Mesenchymal stem cell (in vitro differentiated cells and primary cell): ENCODE measurements at places on chromosomes 11 and 22.

DNA sequence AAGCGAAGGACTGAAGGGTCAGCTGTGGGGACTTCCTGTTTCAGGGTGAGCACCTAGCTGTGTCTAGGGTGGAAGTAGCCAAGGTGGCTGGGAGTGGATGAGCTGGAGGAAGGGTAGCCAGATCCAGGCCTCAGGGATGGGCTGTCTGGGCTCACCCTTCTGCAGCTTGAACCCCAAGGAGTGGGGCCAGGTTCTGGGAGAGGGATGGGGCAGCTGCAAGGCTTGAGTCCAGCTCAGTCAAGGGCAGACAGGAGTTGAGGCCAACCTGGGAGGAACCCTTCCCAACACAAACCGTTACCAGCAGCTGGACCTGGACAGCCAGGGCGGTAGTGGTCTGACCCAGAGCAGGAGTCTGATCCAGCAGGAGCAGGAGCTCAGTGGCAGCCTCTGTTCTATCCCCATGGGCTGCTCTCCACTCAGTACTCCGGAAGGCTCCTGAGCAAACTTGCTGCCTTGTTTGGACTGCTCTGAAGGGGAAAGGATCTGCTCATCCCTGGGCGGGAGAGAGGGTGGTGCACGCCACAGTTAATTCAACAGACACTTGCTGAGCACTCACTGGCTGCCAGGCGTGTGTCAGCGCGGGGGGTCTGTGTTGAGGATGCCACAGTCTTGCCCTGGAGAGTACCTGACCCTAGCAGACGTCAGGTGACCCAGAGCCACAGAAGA is 53.8 kb upstream of the THY1 start:
- no peak for DNase-seq

- DNase-seq = peak; percentile 19
These were observed 33.6 kb upstream of the TECTA start for GRCh38 chr11:121067453-121067852.

- no peak for DNase-seq
These were observed 51.7 kb downstream of the POLD3 start for GRCh38 chr11:74644081-74644480.

- DNase-seq = no peak
These were observed 147.0 kb downstream of the PAX6 start for GRCh38 chr11:31664129-31664528.

DNA sequence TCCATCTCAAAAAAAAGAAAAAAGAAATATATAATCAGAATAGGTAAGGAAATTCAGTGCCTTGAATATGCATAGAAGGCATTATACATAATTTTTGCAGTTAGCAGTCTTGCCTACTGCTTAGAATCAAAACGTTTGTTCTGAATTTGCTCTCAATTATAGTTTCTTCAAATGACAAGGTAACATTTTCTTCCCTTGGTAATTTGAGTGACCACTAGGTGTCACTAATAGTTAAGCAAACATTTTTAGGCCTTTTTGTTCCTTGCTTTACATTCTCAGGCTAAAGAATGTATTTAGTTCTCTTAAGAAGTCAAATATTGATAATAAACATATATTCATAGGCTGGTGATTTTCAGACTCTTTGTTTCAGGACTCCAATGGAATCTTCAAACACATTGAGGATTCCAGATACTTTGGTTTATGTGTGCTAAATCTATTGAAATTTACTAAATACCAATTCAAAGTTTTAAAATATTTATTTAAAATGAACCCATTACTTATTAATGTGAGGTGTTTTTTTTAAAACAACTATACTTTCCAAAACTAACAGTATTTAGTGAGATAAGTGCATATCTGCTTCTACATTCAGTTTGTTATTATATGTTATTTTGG is 55.0 kb upstream of the DEPDC7 start:
- DNase-seq = peak; percentile 63

DNA sequence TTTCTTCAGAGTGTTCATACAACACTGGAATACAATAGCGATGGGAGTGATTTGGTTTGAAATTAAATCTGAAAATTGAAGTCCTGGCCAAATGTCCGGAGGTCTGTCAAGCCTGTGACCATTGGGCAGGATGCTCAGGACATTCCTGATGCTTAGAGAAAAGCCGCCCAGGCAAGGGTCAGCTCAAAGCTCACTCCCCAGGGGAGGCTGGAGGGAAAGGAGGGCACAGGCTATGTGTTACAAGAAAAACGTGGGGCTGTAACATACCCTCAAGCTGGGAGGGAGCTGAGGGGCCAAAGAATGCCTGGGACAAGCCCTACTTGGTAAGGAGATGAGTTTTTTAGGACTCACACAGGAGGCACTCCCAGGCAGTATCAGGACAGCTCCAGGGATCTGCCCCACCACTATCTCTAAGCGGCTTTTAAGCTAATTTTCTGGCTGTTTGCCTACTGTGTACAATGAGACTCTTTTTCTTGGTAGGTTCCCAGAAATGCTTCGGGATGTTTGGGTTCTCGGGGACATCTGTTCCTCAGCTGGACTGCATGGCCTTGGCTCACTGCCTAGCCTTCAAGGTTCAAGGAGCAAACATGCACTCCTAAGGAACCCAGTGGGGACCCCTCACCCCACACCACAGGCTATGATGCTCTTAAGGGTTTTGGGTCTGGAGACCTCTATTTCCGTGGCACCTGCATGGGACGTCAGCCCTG is 500.1 kb downstream of the BRD1 start:
- no peak for DNase-seq

GRCh38 chr22:19810381-19811201 is 44.1 kb downstream of the GNB1L start:
- DNase-seq = peak; percentile 40

GRCh38 chr22:37752189-37753087 is 55.3 kb upstream of the GCAT start:
- DNase-seq = peak; percentile 90

- peak; percentile 47 for DNase-seq
These were observed 417.9 kb upstream of the DDI1 start for GRCh38 chr11:103618528-103618927.

GRCh38 chr11:2092956-2093412 is 46.2 kb downstream of the IGF2 start:
- peak; percentile 10 for DNase-seq

GRCh38 chr11:24132471-24132870 is 364.4 kb upstream of the LUZP2 start:
- DNase-seq = no peak

- DNase-seq = no peak
These were observed 4.7 kb downstream of the LTBP3 start for GRCh38 chr11:65553301-65554001.

DNA sequence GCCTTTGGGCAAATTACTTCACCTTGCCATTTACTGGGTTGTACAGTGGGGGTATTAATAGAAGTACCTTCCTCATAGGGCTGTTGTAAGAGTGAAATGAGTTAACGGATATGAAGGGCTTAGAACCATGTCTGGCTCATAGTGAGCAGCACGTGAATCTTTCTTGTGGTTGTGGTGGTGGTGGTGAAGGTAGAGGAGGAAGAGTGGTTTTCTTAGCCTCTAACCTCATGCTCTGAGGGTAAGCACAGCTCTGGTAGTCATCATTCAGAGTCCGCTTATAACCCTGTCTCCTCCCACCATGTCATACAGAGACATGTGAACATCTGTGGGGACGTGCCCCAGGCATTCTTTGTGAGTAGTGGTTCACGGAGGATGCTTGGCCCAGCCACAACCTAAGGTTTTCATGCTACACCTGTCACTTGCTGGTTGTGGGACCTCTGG is 43.6 kb downstream of the TEAD1 start:
- no peak for DNase-seq

GRCh38 chr11:35412285-35412684 is 7.1 kb downstream of the SLC1A2 start:
- peak; percentile 35 for DNase-seq

DNA sequence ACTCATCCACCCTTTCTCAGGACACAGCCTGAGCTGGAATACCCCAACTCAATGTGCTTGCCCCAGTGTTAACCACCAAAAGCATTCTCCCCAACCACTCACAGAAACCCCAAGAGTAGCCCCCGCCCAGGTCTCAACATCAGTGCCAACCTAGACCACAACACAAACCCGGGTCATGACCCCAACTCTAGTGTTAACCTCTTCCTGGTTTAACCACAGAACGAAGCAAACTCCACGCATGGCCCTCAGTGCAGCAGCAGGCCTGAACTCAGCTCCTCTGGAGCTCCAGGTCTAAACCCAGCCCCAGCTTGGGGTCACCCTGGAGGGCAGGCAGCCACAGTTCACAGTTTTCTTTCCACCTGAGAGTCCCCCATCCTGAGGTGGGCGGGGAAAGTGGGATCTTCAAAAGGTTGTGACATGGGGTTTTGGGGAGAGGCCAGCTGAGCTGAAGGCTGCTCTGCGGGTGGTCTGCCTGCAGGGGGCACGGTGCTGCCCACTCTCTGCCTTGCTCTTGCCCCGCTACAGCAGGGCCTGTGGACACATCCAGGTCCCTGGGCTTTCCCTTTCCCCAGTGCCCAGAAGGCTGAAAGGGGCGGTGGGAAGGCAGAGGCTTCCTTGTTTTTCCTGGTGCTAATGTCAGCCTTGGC is 37.9 kb downstream of the NECTIN1 start:
- no peak for DNase-seq

GRCh38 chr11:19670030-19670791 is 42.4 kb upstream of the NAV2 start:
- DNase-seq = peak; percentile 39

- no peak for DNase-seq
These were observed 100.9 kb downstream of the MRTFA start for GRCh38 chr22:40535642-40536041.

- DNase-seq = peak; percentile 48
These were observed 1.5 kb downstream of the GALNT18 start for GRCh38 chr11:11620173-11620920.

- no peak for DNase-seq
These were observed 102.1 kb downstream of the FBXO7 start for GRCh38 chr22:32576553-32577253.

DNA sequence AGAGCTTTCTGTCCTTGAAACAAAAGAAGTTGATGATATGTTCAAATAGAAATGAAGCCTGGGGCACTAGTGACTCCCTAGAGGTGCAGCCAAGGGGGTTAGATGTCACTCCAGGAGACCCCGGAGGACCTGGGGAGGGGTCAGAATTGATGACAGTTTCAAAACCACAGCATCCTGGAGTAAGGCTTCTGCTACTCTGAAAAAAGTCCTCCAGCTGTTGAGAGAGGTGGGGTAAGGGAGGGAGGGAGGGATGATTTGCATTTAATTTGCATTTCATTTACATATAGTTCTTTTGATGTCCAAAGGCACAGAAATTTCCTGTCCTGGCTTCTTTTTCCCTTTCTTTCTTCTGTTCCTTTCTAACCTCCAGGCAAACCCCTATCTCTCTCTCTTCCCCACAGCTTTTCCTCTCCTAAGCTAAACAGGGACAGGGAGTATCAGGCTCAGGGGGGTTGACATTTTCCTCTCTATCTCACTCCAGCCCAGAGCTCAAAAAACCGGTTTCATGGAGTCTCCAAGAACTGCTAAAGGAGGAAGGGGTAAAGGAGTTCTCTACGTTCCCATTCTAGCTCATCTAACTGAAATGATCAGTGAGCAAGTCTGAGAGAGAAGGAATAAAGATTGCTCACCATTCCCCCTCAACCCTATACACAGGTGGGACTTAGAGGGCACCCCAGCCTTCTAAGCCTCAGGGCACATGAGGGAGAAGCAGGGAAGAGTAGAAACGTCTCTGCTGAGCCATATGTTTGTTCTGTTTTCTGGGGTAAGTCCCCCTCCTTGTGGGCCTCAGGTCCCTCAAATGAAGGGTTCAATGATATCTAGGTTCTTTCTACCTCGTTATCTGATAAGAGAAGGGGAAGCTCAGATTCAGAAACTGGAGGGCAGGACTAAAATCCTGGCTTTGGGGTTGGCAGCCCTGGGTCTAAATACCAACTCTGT is 3.5 kb upstream of the POU2F3 start:
- peak; percentile 20 for DNase-seq

DNA sequence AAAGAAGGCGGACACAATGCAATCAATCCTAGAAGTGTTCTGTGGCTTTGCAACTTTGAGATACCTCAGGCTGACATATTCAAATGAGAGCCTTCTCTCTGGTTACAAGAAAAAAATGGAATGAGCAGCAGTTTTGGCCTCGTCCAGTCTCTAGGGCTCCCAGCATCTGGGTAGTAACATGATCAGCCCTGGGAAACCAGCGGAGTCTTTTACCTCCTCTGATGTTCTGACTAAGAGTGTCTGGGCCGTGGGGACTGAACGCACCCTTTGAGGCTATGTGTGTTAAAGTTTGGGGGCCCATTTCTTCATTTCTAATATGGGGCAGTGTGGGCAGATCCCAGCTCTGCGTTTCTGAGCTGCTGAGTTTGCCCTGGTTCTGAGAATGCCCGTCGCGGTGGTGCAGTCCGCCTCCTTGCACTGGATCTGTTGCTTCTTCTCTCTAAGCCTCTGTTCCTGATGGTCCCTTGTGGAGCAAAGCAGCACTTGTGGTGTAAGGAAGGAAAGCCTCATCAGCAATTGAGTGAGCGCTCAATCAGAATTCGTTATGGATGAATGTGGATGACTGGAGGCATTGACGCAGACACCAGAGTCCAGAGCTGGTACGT is 8.1 kb downstream of the PARVB start:
- no peak for DNase-seq

DNA sequence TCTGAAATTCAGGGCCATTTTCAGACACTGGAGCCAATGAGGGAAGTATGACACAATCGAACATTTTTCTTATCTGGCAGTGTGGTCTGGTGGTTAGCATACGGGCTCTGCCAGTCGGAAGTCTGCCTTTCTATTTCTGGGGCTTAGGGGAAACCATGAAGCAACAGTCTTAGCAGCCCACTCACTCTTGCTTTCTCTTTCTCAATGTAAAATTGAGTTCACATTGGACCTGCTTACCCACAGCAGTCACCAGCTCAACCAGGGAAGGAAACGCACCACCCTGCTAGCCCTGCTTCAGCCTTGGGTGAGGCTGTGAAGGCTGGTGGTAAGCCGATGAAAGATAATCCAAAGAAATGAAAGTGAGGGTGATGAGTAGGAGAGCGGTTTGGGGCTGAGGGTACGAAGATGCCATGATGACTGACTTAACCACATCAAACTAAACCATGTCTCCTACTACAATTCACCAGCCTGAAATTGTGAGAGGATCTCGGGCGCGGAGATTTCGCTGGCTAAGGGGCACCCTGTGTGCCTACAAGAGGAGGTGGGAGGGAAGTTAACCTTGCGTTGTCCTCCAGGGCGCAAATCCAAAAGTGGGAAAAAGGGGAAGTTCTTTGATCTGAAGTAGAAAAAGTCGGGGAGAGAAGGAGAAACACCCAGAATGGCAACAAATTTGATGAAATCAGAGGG is 2.0 kb upstream of the LMO2 start:
- peak; percentile 10 for DNase-seq

DNA sequence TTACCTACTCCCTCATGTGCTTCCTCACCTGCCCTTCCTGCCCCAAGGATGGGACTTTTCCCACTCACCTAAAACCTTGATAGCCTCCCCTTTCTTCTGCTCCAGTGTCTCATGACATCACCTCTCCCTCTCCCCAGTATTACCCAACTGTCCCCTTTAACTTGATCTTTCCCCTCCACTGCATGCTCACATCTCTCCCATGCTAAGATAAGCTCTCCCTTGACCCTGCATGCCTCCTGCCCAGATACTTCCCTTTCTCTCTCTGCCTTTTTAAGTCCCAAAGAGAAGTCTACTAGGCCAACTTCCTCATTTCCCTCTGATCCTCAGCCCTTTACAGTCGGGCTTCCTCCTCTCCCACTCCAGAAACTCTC is 14.8 kb downstream of the CD3E start:
- no peak for DNase-seq
